ENCODE measurements at places on chromosomes 12 and 14.

DNA sequence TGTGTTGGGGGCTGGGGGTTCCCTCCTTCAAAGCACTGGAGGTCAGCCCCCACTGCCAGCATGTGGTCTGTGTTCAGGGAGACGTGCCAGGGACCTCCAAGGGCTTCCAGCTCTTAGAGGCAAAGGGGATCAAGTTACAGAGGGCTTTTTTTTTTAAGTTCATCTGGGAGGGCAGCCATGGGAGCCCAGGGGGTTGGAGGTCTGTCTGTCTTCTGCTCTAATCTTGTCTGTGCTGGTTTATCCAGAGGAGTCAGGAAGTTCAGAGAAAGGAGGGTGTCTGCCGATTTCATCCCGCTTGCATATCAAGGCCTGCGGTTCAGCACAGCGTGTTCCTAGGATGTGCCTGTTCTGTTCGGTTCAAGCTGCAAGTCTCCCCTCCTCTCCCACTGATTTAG is 72.2 kb downstream of the TMEM132C start:
- DNase-seq: no peak

DNA sequence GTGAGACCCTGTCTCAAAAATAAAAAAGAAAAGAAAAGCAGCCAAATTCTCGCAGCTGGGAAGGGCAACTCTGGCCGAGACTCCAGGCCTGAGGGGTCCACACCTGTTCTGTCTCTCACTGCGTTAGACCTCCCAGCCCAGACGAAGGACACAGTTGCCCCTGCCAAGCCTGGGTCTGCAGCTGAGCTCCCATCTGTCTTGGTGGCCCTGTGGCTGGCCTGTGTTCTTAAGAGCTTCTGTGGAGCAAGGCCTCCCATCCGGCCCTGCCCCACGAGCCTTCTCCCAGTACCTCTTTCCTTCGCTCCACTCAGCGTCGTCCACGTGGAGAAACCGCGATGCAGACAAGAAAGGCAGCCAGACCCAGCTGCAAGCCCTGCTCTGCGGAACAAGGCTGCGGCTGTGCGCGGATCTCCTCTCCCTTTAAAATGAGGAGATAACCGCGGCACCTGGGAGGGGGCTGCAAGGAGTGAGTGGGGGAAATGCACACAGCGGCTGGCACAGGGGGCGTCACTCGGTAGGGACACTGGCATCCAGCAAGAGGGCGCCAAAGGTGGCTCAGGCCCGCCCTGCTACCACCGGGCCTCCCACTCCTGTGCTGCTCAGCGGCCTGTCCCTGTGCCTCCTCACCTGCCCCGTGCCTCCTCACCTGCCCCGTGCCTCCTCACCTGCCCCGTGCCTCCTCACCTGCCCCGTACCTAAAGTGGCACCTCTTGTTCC is 42.4 kb downstream of the LRRC74A start:
- no peak for DNase-seq

GRCh38 chr14:101594511-101595148 is 33.3 kb downstream of the DIO3 start:
- DNase-seq: no peak

GRCh38 chr12:15855646-15856045 is 26.5 kb upstream of the STRAP start:
- DNase-seq: no peak

- DNase-seq: no peak
These were observed at the start of gene TMPRSS12 for GRCh38 chr12:50842637-50843493. TSS of gene TMPRSS12 (plus strand) at chr12:50842926. CDS start at chr12:50842965, 39 bp downstream.

DNA sequence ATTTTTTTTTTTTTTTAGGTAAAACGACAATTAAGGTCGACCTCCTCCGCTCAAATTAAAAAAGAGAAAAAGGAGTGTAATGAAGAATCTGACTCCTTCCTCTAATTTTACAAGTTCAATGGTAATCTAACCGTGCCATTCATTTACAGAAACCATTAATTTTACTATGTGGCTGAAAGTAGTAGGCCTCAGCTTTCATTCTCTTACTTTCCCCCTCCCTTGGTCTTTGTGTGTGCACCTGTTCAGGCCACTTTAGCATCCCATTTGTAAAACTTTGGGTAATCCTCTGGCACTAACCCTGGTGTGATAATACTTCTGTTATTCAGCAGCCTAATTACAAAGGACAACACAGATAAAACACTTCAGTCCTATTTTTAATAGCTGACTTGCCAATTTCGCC is 128.1 kb downstream of the ASCL1 start:
- DNase-seq: no peak

DNA sequence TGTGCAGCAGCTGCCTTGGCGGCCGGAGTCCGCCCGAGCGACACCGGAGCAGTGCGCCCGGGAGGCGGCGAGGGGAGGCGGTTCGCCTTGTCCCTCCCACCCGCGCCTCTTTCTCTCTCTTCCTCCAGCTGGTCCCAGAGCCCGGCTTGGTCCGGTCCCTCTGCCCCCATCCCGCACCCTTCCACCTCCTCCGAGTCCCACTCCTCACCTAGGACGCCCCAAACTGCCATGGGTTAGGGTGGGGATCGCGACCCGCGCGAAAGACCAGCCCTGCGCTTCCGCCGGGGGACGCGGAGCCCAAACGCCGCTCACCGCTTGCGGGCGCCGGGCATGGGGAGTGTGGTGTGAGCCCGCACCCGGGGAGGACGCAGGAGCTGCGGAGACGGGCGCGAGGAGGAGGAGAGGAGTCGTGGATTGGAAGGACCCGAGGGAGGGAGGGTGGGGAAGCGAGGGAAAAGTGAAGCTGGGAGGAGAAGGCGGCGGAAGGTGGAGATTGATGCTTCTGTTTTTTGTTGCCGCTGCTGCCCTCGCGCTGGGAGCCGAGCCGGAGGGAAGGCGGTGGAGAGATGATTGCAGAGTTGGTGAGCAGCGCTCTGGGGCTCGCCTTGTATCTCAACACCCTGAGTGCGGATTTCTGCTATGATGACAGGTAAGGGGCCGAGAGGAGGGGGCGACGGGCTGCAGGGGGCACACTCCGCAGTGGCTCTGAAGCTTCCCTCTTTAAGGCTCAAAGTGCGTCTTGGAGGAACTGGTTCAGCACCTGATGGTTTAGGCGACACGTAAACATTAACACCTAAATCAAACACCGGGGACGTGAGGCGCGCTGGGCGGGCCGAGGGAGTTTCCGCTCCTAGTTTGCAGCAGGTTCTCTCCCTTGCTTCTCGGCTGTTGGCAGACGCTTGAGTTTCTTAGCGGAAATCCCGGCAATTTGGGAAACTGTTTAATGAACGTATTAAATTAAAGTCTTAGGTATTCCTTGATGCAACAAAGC is 610 bp downstream of the TMTC2 start:
- DNase-seq: peak; percentile 27

DNA sequence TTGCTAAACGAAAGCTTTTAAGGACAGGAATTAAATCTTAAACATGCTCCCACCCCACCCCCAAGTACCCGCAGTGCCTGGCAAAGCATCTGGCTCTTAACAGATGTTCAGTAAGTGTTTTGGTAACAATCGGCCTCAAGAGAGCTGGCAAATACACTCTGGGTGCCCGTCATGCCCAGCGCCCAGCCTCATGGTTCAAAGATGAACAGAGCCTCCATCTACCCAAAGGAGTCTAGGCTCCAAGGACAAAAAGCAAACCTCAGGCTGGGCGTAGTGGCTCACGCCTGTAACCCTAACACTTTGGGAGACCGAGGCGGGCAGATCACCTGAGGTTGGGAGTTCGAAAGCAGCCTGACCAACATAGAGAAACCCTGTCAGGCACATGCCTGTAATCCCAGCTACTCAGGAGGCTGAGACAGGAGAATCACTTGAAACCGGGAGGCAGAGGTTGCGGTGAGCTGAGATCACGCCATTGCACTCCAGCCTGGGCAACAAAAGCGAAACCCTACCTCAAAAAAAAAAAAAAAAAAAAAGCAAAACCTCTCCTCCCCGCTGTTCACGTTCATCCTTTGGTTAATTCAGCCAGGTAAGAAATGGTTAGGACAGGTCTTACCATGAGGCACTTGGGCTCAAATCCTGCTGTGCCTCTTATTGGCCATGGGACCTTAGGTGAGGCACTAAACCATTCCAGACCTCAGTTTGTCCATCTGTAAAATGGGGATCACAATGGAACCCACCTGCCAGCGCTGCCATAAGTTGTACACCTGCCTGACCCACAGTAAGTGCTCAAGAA is 151.3 kb downstream of the BCL11B start:
- no peak for DNase-seq

DNA sequence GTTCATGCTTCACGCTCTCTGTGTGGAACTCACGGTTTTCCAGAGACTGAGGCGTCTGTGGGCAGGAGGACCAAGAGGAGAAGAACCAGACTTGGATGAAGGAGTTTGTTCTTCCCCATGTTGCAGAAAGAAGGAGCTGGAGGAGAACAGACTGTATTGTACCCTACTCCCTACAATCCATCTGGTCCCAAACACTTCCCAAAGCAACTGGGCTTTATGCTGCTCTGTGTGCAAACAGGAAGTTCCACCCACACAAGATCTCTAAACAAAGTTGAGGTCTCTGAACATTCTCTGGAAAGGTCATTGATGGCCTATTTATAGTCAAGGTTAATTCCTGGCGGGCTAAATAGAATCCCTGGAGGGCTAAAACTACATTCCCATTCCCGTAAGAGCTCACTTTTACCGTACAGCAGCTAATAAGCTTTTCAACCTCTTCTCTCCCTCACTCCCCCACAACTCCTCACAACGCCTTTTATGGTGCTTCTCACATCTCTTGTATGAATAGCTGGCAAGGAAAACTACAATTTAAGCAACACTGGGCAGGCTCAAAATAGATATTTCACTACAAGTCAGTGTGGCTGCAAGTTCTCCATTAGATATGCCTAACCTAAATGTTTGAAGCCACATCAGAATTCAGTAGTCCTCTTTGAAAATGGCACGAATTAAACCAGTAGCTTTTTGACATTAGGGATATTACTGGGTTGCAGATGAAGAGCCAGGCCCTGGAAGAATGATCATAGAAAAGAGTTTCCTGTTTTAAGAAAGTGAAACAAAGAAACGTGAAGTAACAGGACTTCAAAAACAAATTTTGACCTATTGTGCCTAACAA is at the start of gene A2M:
TSS of gene A2M (minus strand) at position 189 of the 829 bp plus-strand sequence. CDS start at position 119, 70 bp downstream.
- no peak for DNase-seq

- no peak for DNase-seq
These were observed 113.3 kb upstream of the ATP2B1 start for GRCh38 chr12:89821896-89822295.

DNA sequence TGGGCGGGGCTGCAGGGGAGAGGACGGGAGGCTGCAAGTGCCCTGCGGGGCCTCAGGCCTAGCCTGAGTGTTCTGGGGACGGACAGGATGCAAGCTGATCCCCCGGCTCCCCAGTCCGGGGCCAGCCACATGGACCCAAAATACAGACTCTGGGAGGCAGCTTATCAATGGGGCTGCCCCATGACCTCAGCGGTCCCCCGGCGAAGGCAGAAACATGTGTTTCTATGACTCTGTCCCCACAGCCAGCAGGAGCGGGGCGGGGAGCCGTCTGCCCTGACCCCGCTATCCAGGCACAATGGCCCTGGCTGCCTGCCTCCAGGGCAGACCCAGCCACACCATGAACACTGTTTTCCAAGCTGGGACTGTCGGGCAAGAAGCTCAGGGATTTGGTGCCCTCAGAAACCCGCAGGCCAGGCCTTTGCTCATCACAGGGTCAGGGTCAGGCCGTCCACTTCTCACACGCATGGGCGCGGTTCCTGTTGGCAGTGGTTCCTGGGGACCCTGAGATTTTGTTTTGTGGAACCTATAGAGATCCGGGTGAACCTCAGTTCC is 75.0 kb downstream of the RFLNA start:
- no peak for DNase-seq

GRCh38 chr12:97276661-97277429 is 185.8 kb upstream of the RMST start:
- no peak for DNase-seq

DNA sequence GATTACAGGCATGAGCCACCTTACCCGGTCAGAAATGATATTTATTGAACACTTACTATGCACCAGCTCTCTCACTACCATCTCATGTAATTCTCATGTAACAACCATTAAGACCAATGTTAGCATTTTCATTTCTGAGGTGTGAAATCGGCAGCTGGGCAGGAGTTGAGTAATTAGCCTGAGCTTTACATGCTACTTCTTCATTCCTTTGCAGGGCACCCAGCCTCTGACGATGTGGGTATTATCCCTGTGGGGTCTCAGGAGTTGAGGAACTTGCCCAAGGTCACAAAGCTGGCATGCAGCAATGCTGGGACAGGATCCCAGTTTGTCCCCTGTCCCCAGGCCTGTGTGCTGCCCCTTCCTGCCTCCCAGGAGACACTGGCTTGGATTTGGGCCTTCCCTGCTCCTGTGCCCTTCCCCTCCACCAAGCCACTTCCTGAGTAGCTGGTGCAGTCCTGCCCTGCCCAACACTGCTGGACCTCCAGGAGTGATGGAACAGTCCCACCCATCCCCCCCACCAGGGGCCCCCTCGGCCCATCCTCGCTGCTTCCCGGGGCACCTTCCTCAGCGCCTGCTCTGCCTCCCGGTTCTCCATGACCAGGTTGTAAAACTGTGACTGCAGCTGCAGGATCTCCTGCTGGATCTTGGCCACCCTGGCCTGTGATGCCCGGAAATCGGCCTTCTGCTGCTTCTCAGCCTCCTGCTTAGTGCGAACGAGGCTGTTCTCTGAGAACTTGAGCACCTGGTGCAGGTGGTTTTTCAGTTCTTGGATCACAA is 14.7 kb downstream of the RITA1 start:
- no peak for DNase-seq

DNA sequence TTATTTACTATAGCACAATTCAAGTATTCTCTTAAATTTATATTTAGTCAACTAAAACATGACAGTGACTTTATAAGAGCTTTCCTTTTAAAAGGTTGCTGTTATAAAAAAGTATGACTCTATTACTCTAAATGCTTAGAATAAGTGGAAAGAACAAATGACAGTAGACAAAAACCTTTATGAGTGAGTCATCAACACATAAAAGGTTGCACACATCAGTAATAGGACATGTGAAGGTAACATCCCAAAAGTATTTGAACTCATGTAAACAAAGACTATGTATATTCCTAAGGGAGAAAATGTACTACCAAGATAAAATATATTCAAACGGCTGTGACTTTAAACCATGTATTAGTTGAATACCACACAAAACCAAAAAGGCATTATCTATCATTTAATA is 98.8 kb downstream of the PAWR start:
- no peak for DNase-seq

DNA sequence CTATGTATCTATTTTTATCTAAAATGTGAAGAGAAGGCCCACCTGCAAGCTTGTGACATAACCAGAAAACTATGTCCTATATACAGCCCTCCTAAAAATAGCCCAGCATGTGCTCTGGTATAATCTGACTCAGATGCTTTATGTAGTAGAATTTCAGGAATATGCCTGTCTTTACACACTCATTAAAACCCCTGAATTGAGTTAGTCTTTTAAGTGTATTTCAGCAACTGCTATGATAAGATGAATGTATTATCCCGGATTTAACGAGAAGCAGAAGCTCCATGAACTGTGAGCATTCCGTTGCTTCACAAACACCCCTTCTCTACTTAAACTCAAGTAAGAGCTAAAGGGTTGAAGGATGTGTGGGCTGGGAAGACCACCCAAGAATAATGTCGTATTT is 89.9 kb upstream of the PRICKLE1 start:
- no peak for DNase-seq

- no peak for DNase-seq
These were observed 127.1 kb downstream of the FIGNL2 start for GRCh38 chr12:51721282-51721940.

GRCh38 chr14:95523815-95524448 is 7.5 kb upstream of the SYNE3 start:
- DNase-seq: no peak

GRCh38 chr14:67515386-67516079 is 17.6 kb upstream of the PLEKHH1 start:
- DNase-seq: no peak

GRCh38 chr14:33134975-33135374 is 196.3 kb downstream of the NPAS3 start:
- DNase-seq: no peak

GRCh38 chr12:87363497-87364084 is 665.6 kb downstream of the C12orf50 start:
- DNase-seq: no peak

- no peak for DNase-seq
These were observed 497.6 kb downstream of the APAF1 start for GRCh38 chr12:99142651-99143050.
